Motor neuron (in vitro differentiated cells): ENCODE measurements at places on chromosomes 1 and 21.
A peak's percentile ranks its signal among the peaks of the same experiment; 100 is the strongest.

DNA sequence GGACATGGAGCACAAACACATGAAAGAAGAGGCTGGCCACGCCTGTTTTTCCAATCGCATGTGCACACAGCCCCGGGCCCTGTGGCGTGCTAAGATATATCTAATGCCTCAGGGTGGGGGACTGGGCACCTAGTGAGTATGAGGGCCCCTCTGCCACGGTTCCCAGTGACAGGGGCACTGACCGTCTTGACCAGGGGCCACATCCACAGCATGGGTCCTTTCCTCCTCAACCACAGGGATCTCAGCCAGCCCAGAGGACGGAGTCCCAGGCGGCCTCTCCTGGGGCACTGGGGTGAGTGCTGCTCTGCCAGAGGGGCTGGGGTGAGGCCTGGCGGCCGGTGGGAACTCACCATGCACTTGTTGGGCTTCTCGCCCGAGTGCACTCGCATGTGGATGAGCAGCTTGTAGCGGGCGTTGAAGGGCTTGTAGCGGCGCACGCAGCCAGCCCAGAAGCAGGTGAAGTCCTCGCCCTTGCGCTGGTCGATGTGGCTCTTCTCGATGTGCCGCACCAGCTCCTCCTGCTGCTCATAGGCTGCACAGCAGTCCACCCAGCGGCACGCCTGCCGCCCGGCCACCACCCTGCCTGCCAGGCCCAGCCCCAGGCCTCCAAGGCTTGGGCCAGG is 134.7 kb downstream of the DMRTB1 start:
- ATAC-seq, result peak; percentile 64

DNA sequence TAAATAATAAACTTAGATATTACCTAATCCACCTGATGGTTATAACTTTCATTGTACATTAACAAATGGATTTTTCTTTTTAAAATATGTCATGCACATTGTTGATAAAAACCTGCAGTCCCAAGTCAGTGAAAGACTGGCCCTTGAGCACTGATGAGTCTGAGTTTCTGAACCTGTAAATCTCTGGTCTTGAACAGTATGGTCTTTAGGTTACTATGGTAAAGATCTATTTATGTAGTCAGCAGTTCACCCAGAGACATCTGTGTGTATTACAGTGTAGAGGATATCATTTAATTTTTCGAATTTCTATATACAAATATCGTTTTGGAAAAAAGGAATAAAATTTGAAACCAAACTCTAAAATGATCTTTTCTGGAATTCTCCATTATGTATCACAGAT is 30.4 kb upstream of the SCYL3 start:
- ATAC-seq, result no peak

- ATAC-seq, result no peak
Observed at GRCh38 chr1:30778154-30778978, 20.8 kb upstream of the LAPTM5 start.

DNA sequence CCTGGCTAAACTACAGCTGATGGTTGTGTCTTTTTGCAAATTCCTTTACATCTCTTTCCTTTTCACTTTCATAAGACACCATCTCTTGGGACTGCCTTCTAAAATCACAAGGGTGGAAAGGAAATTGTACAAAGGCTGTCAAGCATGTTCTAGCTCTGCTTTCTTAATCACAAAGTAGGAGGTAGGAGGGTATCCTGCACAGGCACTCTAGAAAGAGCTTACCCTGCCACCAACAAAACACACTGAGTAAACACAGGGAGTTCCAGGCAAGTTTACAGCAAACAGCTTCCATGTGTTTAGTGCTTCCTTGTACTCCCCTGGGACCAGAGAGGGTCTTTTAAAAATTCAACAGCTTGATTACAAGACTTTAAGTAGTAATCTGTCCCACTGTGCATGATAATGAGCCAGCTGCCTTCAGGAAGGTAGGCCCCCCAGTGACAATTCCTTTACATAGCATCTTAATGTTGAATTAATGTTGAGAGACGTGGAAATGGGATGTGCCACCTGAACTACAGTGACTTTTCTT is 2.4 kb downstream of the PLPP3 start:
- peak; percentile 20 for ATAC-seq

DNA sequence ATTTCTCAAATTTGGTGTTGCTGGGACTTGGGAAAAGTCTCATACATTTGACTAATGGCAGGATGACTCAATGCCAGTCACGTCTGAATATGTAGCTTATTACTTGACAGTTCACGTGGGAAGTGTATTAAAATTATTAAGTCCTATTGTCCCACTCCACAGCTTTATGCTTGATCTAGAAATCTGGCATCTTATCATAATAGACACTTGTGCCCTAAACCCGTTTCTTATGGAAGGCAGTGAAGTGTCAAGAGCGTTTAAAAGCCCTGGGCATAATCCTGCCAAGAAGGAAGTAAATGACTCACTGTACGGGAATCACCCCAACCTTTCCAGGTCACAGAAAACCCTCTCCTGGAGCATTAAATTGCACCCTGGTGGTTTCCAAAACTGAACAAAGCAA is 207.4 kb downstream of the APP start:
- ATAC-seq, result no peak
